ENCODE measurements at places on chromosomes 5 and 9.

- no peak for DNase-seq
Measured at GRCh38 chr5:125974679-125975078, 448.5 kb upstream of the GRAMD2B start.

- no peak for DNase-seq
Measured at GRCh38 chr9:106179191-106179590, 484.9 kb downstream of the TMEM38B start.

- no peak for DNase-seq
Measured at GRCh38 chr9:18555105-18555883, 81.3 kb downstream of the ADAMTSL1 start.

- DNase-seq: no peak
Measured at GRCh38 chr5:161306351-161306995, 240.1 kb downstream of the GABRB2 start.

DNA sequence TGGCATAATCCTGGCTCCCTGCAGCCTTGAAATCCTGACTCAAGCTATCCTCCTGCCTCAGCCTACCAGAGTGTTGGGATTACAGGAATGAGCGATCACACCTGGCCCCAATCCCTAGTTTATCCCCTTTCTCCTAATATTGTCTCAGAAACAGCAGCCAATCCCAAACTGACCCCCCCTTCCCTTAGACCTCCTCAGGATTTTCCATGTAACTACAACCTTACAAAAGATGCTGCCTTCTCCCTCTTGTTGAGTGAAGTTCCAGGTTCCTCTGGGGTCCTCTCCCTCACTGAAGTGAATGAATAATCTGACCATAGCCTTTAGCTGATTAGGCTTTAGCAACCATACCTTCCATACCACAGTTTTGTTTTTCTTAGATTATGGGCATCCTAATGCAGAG, 25.9 kb upstream of the MSANTD3 start:
- DNase-seq: no peak

DNA sequence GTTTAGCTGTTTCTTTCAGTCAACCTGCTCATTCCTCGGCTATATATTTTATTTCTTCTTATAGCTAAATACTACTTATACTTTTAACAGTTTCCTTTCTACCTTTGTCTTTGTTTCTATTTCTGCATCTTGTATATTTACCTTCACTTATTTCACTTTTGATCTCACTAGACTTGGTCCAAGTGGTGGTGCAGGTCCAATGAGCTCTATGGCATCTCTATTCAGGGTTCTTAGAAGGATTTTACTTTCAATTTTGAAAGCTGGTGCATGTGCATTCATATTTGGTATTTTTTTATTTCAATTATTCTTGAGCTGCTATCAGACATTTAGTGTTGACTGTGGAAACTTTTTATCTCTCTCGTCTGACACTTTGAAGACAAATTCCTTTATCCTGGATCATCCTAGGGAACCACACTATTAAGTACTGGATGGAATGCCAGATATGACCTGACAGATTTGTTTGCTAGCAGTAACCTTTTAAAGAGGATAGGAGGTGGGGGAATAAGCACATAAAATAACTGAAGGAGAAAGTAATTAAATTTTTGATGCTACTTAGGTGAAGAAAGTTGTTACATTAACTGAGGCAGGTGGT, 123.1 kb upstream of the PJA2 start:
- DNase-seq: no peak

DNA sequence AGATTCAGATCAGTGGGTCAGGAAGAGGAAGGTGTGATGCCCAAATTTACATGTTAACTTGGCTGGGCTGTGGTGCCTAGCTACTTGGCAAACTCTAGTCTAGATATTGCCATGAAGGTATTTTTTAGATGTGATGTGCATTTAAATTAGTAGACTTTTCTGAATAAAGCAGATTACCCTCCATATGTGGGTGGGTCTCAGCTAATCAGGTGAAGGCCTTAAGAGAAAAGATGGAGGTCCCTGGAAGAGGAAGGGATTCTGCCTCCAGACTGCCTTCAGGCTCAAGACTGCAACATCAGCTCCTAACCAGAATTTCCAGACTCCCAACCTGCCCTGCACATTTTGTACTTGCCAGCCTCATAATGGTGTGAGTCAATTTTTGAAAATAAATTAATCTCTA, 115.8 kb downstream of the CEMIP2 start:
- no peak for DNase-seq

GRCh38 chr9:133576031-133576874, 32.9 kb downstream of the FAM163B start:
- no peak for DNase-seq

- no peak for DNase-seq
Measured at GRCh38 chr9:101586651-101587050, 8.1 kb downstream of the PPP3R2 start.

DNA sequence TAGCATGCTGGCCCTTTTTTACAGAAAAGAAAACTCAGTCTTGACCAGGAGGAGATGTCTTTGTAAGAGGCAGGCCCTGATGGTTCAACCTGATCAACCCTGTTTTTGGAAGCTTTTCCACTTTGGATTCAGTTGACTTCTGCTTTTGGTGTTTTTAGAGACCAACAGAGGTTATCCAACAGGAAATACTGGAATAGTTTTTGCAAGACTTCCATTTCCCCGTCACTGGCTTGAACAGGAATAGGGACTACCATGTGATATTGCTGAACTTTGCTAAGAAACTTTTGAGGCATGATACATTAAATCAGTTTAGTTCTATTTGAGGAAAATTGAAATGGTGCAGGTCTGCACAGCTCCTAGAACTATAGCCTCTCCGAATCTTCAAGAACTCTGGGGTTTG, 17.1 kb upstream of the DAB2 start:
- DNase-seq: no peak

DNA sequence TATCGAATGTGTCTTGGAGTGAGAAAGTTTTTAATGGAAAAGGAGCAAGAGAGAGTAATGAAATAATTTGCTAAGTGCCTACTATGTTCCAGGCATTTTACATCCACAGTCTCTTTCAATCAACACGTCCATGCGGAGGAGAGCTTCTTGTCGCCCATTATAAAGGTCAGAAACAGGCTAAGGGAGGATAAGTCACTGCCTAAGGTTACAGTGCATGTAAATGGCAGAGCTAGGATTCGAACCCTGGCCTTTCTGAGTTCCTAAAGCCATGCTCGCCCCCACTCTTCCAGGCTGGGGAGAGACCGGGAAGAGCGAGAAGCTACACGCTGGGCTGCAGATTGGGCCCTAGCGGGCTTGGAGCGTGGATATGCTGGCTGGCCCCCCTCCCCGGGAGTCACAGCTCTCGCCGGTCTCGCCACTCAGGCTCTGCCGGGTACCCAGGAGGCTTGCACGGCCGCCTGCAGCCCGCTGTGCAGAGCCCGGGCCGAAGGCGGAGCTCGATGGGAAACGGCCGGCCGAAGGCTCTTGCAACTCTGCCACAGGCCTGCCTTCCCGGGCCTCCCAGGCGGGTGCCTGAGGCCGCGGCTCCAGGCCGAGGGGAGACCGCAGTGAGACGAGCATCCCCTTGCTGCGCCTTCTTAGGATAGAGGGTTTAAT, 775 bp upstream of the LHX2 start:
- DNase-seq: no peak

DNA sequence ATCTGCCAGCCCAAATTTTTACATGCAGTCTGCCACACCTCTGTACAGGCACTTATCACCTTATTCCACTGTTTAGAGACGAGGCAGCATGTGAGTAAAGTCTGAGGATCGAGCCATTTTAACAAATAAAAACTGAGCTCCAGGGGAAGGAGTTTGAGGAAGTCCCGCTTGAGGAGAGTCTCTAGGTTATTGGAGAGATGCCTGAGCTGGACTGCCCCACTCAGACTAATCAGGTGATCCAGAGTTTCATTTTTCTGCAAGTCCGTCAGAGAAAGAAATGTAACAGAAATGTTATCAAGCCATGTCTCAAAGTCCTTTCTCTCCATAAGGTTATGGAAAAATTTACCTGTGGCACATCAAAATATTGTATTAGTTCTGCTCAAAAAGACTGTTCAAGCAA, 5.3 kb downstream of the FBXW2 start:
- DNase-seq: no peak

DNA sequence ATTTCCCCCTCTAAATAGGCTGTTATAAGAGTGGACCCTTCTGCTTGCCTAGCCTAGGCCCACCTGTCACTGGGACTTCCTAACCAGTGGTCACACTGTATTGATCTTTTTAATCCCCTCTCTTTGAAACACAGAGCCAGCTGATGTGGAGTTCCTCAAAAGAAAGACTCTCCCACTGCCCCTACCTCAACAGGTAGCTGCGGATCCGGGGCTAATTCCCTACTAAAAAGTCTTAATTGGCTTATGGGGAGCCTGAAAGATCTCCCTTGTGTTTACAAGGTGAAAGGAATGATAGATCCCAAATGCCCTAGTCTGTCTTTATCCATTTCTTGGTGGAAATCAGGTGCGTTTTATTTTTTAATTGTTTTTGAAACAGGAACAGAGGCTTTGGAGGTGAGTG, 2.0 kb downstream of the NEUROG1 start:
- DNase-seq: no peak

GRCh38 chr5:74241751-74242140, 398.8 kb downstream of the ENC1 start:
- no peak for DNase-seq

DNA sequence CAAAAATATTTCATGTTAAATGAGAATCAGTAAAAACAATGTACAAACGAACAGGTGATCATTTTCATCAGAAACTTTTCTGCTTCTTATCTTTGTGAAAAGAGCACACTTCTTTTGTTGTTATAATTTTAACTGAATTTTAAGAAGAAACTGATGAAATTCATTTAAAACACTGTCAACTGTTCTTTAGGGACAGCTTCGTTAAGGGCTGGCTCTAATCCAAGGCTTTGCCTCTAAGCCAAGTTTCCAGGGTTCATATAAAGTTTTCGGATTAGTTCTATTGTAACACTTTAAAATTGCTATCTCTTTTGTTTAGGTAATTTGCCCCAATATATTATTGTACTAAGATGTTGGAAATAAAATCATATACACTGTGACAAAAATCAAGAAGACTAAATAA, 559.2 kb downstream of the TUSC1 start:
- DNase-seq: no peak

DNA sequence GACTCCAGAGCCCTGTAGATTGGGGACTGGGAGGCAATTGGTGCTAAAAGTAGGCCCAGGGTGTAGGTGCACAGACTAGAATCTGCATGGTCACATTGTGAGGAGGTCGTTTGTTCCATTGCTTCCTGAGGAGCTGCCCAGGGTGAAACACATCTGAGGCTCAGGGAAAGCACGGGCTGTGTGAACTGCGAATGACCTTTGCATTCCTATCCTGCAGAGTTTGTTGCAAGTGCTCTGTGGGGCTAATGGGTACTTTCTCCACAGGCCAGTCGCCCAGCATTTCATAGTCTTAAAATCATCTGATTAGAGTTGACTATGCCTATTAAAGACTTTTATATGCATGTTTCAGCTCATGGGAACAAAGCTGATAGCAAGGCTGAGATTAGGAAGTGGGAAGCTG, 14.4 kb upstream of the SLC46A2 start:
- DNase-seq: no peak

DNA sequence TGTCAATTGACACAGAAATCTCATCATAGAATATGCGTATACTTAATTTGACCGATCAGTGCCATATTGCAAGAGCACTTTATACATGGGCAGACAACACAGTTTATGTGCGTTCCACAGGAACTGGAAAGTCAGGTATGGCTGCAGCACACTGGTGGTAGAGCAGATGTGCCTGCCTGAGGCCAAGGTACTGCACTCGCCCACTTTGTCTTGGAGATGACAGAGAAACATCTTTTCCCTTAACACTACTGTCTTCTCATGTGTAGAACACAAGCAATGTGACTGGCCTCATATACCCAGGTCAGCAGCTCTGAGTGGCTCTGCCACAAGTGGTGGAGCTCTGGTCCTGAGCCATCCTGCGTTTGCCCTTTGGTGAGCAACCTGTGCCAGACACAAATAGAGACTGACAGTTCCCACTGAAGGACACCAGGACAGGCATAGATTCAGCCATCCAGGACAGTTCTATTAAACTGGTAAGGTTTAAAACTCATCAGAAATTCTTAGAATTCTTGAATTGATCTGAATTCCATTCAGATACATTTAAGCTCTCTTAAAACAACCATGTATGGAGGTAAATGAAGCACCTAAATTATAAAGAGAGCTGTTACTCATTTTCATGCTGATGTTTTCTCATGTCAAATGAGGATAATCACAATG, 21.0 kb upstream of the PPP2CA start:
- DNase-seq: no peak

- no peak for DNase-seq
Measured at GRCh38 chr9:97039514-97039860, 545 bp upstream of the CTSV start.

- no peak for DNase-seq
Measured at GRCh38 chr9:84169240-84169639, 171.3 kb downstream of the SLC28A3 start.

DNA sequence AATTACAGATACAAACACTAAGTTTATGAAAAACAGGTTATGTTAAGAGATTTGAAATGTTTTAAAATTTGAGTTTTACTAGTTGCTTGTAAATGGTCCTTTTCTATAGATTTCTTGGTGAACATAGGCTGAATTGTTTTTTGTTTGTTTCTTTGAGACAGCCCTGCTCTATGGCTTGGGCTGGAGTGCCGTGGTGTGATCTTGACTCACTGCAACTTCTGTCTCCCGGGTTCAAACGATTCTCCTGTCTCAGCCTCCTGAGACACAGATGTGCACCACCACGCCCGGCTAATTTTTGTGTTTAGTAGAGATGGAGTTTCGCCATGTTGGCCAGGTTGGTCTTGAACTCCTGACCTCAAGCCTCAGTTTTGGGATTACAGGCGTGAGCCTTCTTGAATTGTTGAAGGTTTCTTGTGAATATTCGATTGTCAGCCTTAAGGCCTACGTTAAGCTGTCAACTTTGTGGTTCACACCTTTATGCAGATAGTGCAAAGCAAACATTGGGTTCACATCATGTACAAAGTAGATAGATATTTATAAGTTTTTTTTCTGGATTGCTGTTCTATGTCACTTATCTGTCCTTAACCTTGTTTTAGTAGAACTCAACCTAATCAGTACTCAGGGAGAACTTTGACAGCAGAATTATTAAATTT, 26.2 kb downstream of the UHRF2 start:
- no peak for DNase-seq

GRCh38 chr9:89705651-89706050, 100.8 kb downstream of the GADD45G start:
- DNase-seq: no peak

DNA sequence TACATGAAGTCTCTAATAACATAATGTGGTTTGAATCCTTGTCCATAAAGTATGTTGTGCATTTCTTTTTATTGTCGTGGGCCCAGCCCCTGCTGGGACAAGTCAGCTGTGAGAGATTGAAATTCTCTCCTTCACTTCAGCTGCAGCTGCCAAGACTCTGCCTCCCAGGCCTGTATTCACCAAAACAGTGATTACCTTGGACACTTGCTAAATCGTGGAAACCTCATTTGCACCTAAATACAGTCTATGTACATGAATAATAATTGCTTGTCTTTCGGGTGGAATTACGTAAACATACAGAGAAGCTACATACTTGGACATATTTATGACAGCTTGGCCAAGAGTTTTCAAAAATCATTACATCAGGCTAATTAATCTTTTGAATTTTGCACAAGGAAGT, 898.5 kb upstream of the SEMA6A start:
- no peak for DNase-seq
